Stimulated activated CD4-positive, alpha-beta T cell treated with anti-CD3 and anti-CD28 coated beads, Interleukin-12 subunit alpha, Interleukin-12 subunit beta, amount 100 ng/mL, for 24 hours (primary cell): ENCODE measurements at places on chromosomes 16 and 17.

GRCh38 chr16:84237994-84238750, 1.6 kb downstream of the KCNG4 start:
- DNase-seq = no peak

GRCh38 chr16:69564845-69565670, 708 bp upstream of the NFAT5 start:
- DNase-seq = no peak

DNA sequence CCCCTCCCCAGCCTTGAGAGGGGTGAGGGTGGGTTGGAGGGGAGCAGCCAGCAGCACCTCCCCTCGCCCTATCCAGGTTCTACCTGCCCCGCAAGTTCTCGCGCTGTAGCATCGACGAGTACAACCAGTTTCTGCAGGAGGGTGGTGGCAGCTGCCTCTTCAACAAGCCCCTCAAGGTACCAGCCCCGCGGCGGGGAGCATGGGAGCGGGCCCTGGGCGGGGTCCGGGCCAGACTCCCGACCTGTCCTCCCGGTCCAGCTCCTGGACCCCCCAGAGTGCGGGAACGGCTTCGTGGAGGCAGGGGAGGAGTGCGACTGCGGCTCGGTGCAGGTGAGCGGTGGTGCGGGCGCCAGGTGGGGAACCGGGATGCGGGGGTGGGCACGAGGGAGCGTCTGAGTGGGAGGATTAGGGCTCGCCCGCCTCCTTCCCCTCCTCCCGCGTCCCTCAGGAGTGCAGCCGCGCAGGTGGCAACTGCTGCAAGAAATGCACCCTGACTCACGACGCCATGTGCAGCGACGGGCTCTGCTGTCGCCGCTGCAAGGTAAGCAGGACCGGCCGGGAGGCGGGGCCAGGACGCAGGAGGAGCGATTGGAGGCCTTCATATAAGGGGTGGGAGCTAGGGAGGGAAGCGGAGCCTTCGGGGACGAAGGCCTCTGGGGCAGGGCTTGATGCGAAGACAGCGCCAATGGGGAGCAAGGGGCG, 16.5 kb downstream of the ADAM11 start:
- peak; percentile 99 for DNase-seq

DNA sequence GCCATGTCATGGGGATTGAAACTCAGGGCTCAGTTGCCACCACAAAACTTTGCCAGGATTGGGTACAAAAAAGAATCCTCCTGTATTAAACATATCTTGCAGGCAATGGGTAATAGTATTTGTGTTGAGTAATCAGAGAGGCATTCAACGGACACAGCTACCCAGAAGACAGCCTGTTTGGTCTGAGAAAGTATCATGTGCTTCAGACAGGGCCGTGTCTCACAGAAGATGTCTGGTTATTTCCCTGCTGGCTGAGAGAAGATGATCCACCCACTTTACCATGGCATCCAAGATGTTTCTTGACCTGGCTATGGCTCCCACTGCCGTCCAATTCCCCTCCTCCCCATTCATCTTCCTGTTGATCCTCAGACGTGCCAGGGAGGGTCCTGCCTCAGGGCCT, 304.3 kb upstream of the XYLT1 start:
- no peak for DNase-seq

- DNase-seq = no peak
These were observed 3.9 kb downstream of the TRPV2 start for GRCh38 chr17:16419074-16419928.

GRCh38 chr16:19029980-19030379, 37.4 kb upstream of the COQ7 start:
- no peak for DNase-seq

DNA sequence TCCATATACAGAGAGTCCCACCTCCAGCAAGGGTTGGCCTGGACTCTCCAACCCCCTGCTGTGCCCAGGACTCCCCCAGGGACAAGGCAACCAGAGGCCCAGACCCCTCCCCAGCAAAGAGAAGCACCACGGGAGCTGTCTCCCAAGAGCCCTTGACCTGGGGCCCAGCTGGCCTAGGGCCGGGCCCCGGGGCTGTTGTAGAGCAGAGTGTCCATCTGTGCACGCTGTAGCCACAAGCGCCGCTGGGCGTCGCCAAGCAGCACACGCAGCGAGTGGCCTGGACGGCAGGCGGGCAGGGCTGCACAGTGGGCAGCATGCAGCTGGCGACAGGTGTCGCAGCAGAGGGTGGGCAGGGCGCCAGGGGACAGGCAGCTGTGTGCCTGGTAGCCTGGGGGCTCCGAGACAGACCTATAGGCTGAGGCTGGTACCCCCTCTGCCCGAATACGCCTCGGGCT, 4.3 kb downstream of the SPATA2L start:
- DNase-seq = no peak

- DNase-seq = no peak
These were observed 23.8 kb downstream of the COTL1 start for GRCh38 chr16:84593825-84594724.

DNA sequence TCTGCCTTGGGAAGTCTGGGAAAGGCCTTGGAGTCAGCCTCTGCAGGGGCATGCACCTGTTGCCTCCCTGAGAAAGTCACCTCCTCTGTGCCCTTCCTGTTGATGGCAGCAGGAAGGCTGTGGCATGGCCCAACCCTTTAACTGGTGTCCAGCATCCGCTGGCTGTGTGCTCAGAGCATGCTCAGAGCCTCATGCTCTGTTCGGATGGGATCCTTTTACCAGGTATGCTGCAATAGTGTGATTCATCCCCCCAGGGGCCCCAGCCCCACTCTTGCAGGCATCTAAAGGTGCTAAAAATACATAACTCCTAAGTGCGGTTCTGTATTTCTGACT, 24.9 kb downstream of the KLHL36 start:
- no peak for DNase-seq

DNA sequence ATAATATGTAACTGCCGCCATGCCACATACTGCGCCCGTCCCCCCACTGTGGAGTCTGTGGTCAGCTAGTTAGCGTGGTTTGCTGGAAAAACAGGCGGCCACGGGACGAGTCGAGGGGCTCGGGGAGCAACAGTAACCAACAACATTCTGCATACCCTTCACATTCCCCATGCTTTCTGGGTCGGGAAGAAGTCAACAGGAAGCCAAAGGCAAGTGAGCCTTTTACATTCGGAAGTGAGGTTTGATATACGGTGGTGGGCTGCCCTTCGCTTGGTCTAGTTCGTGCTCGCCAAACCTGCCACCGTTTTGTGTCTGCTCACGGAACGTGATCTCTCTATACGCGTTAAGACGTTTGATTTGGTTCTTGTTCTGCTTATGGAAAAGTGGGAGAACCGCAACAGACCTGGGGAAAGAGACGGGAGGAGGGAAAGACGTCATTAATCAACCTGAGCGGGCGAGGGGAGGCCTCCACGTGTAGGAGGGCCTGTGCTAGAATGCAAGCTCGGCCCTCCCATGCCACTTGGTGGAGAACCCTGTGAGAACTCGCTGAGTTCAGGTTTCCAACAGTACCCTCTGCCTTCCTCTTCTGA, 28.9 kb upstream of the CFAP20 start:
- DNase-seq = no peak

GRCh38 chr17:71821511-71821910, 299.3 kb upstream of the SOX9 start:
- no peak for DNase-seq

DNA sequence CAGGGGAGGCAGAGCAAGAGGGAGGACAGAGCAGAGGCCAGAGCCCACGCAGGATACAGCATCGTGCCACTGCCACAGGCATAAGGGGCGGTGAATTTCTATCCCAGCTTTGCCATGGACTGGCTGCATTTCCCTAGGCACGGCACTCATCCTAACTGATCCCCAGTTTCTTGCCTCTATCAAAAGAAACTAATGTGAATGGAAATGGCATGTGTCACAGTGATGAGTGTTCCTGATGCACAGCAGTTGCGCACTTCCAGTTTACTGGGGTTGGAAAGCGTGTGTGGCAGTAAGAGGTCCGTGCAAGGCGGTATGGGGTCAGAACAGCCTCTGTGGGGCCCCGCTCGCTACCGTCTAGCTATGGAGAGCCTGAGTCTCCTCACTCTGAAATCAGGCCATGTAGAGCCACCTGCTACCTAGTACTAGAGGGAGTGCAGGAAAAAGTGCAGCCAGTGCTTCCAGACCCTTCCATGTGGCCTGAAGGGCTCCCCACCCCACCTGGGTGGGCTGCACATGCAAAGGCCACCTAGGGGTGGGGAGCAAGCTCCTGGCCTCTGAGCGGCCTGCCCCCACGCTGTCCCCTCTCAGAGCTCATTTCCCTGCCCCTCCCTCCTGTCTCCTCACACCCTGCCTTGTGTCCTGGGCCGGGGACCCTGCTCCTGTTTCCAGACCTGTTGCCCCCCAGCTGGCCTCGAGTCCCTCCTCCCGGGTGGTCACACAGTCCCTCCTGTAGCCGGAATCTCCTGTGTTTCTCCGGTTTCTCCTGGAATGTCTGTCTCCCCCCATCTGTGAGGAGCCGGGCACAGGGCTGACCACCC, 5.0 kb upstream of the KCNJ18 start:
- no peak for DNase-seq

DNA sequence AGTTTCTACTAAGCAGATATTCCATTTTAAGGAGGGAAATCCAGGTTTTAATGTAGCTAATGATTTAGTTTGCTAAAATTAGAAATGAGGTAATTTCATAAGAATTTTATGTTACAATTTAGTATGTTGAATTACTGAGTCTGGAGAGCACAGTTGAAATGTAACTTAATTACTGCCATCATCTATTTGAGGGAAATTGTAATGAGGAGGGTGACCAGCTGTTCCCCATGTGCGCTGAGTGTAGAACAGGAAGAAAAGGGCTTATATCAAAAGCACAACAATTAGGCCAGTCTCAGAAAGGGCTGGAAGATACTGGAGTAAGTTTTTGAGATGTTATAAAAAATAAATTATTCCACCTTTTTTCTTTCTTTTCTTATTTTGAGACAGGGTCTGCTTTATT, 735.1 kb upstream of the GOT2 start:
- no peak for DNase-seq

DNA sequence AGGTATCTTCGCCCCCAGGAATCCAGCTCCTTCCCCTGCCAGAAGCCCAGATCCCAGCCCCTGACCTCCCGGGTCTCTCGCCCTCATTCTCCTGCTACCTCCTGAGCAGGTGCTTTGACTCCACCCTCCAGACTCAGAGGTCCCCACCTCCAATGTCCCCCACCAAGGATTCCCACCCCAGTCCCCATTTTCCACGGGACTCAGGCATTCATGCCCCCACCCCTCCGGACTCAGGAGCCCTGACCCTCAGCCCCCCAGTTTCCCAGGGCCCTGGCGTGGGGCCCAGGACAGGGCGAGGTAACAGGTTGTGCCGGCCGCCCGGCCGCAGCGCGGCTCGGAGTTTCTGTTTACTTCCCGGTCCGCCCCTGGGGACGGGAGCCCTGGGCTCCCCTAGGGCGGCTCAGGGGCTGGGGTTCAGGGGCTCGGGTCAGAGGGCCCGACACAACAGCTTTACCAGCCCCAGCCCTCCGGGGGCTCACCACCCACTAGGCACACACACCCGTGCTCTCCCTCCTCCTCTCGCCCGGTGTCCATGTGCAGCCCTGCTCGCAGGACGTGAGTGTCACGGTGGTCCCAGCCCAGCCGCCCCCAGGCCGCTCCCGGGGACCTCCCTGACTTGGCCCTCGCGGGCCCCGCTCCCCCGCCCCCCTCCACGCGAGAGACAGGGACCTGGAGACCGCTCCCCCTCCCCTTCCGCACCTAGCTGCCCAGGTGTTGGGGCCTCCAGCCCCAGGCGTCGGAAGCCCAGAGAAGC, 595 bp downstream of the BICDL2 start:
- DNase-seq = no peak

DNA sequence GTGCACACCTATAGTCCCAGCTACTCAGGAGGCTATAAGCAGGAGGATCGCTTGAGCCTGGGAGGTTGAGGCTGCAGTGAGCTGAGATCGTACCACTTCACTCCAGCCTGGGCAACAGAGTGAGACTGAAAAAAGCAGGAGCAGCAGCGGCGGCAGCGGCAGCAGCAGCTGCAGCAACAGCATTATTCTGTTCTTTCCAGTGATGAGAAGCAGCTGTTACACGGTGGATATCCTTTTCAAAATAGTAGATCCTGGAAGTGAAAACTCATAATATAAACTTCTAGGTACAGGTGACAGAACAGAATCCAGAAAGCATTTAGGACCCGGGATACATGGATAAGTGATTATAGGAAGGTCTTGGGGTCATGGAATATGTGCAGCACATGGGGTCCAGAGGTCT, 17.8 kb upstream of the HNF1B start:
- no peak for DNase-seq

DNA sequence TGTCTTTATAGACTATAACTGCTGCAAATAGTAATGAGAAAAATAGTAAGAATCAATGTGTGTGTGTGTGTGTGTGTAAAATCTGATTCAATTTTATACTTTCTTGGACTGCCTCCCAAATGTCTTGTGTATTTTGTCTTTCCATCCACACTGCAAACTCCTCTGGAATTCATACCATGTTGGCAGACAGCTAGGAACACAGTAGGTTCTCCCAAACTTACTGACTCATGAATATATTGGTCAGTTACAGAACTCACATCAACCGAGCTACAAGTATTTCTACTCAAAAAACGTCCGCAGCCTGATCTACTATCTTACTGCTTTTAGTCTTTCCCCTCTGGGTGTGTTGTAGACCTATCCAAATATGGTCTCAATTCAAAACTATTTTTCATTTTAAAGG, 542.7 kb upstream of the PSMD7 start:
- DNase-seq = no peak

- no peak for DNase-seq
These were observed 48.2 kb downstream of the RAP1GAP2 start for GRCh38 chr17:2844416-2844815.

DNA sequence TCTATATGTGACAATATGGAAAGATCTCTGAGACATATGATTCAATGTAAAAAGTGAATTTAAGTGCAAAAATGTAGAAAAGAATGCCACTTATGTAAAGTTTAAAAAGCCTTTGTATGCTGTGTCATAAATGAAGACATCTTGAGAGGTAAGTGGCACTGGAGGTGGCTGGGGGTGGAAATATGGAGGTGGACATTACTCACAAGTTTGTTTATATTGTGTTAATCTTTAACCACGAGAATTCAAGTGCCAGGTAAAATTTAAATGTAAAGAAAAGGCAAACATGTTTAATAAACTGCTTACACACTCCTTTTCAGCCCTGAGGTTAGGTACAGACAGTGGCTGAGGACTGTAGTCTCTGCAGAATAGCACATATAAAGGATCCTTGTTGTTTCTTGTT, 235.1 kb downstream of the ABCC12 start:
- DNase-seq = no peak

DNA sequence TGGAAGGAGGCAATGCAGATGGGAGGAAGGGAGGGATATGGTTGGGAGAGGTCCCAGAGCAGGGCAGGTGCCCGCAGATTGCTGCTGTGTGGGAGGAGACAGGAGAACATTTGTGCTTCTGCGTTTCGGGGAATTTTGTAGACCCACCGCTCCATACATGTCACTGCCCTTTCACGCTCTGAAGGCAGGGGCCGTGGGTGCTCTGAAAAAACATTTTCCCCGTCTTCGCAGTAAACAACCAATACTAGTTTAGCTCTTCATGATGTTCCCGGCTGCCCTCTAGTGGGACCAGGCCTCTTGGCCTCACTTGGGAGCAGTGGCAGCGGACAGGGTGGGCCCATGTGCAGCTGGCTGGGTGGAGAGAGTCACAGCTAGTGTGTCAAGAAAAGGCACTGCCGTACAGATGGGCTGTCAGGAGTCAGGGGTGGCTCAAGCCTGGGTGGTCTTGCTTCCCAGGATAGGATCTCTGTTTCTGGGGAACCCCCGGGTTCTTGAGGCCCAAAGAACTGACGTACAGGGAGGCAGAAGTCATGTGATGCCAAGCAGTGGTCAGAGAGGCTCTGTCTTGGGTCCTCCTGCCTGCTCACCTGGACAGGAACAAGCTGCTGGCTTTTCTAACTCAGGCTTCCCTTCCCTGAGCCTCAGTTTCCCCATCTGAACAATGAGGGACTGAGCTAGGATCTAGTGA, 46.5 kb upstream of the CPNE2 start:
- no peak for DNase-seq
